ENCODE measurements at places on chromosomes 16 and 17.

GRCh38 chr16:55682086-55682485, 26.3 kb downstream of the SLC6A2 start:
- no peak for DNase-seq

GRCh38 chr16:86293906-86294305, 216.4 kb upstream of the FOXF1 start:
- DNase-seq, result no peak

- DNase-seq, result no peak
These were observed 4.0 kb downstream of the FBXO39 start for GRCh38 chr17:6780001-6780400.

- DNase-seq, result no peak
These were observed 30.0 kb downstream of the MAPT start for GRCh38 chr17:45924332-45924820.

GRCh38 chr17:14061666-14062560, 7.4 kb upstream of the COX10 start:
- DNase-seq, result no peak

- no peak for DNase-seq
These were observed 27.8 kb upstream of the ITGA3 start for GRCh38 chr17:50027881-50028735.

Data from stimulated activated naive B cell treated with anti-CD40 and anti-IgM and Interleukin-4, amounts not matched to agents 10 μg/mL and 1 μg/mL and 100 μg/mL, for 72 hours (primary cell).